ENCODE measurements at places on chromosomes 11 and 22. TPM values are rescaled to one million over a fixed set of nuclear protein-coding genes. Genes with fewer than 3 reads are reported as not detected.

- DNase-seq, result no peak
Measured at GRCh38 chr22:46596032-46596441, 24.1 kb upstream of the GRAMD4 start.

DNA sequence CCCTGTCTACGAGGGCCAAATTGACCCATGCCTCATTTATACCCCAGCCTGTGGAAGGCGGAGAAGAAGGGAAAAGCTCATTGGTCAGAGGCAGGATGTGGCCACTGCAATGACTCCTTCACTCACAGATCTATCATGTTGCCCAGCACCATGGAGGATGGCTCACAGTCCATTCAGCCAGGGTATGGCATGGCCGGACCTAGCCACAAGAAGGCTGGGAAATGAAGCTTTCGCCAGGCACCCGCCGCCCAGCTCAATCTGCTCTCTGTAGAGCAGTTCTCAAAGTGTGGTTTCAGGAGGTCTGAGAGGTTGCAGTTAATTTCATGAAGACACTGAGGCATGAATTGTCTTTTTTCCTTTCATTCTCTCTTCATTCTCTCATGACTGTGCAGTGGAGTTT, 40.6 kb upstream of the LINC01488 start:
- no peak for DNase-seq

- DNase-seq, result no peak
Measured at GRCh38 chr11:12767027-12767426, 92.8 kb downstream of the TEAD1 start.

DNA sequence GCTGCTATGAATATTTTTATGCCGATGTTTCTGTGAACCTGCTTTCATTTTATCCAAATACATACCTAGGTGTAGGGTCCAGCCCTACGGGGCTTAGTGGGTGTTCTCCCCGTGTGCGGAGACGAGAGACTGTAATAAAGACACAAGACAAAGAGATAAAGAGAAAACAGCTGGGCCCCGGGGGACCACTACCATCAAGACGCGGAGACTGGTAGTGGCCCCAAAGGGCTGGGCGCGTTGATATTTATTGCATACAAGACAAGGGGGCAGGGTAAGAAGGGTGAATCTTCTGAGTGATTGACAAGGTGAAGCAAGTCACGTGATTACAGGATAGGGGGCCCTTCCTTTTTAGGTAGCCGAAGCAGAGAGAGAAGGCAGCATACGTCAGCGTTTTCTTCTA, 920.1 kb downstream of the BRD1 start:
- no peak for DNase-seq

GRCh38 chr11:70429724-70430521, 31.6 kb downstream of the CTTN start:
- DNase-seq, result no peak

GRCh38 chr11:75317446-75318122, 33.9 kb downstream of the ARRB1 start:
- DNase-seq, result no peak

DNA sequence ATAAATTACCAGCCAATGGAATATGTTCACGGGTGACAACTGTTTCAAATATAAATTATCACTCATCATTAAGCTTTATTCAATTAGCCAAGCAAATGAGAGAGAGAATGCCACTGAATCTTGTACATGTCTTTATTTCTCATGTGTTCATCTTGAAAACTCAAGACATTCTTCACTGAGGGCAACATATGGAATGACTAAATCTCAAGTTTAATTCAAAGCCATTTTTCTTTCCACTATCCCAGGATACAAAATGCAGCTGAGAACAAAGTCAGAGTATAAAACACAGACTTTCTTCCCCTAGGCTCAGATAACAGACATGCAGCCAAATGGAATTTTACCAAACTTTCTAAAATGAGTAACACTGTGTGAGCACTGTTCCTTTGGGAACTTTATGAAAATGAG, 12.1 kb upstream of the BBOX1 start:
- DNase-seq, result no peak

DNA sequence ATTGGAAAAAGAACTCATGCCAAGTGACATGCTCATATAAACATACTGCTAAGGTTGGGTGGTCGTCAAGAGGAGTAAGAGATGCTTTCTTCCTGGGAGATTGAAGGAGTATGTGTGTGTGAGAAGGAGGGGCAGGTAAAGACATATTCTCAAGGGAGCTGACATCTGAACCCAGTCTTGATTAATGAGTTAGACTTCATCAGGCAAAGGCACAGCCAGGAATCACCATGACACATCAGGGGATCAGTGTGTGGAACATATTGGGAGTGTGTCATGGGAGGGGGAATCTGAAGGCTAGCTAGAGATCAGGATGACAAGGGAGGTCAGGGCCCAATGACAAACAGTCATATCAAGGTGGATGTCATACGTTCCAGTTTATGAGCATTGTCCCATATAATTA, 14.9 kb downstream of the CNTF start:
- no peak for DNase-seq

The PRG3 gene
- not detected for total RNA-seq

The MMP12 gene
- 2.3 TPM for total RNA-seq

The PDE3B gene
- 21.5 TPM for total RNA-seq

The GDPD5 gene
- 4.1 TPM for total RNA-seq

The MMP27 gene
- total RNA-seq, result 0.16 TPM

The TYR gene
- total RNA-seq, result not detected

All from colonic mucosa (tissue), 4 donors.